CD4-positive, CD25-positive, alpha-beta regulatory T cell (primary cell): ENCODE measurements at places on chromosomes 5 and 9.

GRCh38 chr5:71949772-71950171 is 157.5 kb upstream of the MAP1B start:
- no peak for DNase-seq

GRCh38 chr9:73154722-73155121 is 3.1 kb downstream of the ANXA1 start:
- DNase-seq: peak; percentile 28

- DNase-seq: no peak
These were observed 64.9 kb upstream of the STK32A start for GRCh38 chr5:147169901-147170300.

- no peak for DNase-seq
These were observed 125.1 kb downstream of the SUSD1 start for GRCh38 chr9:112049811-112050516.

GRCh38 chr5:120388016-120388781 is 75.9 kb upstream of the PRR16 start:
- no peak for DNase-seq

DNA sequence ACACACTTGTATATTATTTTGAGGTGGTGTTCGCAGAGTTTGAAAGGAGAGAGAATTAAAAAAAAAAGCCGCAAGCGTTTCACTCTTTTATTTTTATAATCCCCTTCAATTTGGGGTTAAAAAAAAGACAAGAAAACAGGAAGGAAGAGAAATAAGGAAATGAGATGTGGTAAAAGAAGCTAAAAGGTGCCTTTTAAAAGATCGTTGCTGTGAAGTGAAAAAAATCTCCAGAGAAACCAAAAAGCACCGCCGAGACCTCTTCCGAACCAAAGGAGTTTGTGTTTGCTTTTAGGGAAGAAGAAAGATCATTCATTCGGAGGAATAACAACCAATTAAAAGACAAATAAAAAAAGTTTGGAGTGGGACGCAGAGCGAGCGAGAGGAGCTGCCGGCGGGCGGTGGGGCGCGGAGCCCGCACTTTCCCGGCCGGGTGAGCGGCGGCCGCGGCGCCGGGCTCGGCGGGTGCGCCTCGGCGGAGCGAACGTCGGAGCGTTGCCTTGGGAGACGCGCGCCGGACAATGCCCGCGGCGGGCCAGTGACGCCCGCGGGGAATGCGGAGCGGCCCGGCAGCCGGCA is 355 bp downstream of the TLE4 start:
- no peak for DNase-seq

GRCh38 chr9:124809211-124809610 is 32.3 kb downstream of the OLFML2A start:
- no peak for DNase-seq

DNA sequence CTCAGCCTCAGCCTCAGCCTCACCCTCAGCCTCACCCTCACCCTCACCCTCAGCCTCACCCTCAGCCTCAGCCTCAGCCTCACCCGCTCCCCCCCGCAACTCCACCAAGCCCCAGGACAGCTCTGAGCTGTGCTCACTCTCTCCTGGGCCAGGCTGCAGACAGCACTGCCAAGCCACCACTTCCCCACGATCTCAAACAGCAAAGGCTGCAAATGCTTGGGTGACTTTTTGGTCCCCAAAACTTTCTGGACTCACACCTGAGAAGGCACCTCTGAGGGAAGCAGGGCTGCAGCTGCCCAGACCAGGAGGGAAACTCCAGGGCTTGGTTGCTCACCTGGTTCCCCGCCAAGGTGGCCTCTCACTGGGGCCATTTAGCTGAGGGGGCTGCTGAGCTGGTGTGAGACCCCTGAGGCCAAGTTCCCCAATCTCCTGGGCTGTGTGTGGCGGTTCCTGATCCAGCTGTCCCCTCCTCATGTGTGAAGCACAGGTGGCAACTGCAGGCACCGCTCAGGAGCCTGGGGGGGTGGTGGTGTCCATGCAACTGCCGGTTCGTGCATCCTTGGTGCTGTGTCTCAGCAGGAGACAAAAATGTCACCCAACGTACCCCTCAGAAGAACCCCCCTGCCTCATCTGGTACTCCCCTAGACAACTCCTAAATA is 17.8 kb downstream of the MRPL36 start:
- no peak for DNase-seq

- no peak for DNase-seq
These were observed 9.5 kb upstream of the NANS start for GRCh38 chr9:98047002-98047401.

DNA sequence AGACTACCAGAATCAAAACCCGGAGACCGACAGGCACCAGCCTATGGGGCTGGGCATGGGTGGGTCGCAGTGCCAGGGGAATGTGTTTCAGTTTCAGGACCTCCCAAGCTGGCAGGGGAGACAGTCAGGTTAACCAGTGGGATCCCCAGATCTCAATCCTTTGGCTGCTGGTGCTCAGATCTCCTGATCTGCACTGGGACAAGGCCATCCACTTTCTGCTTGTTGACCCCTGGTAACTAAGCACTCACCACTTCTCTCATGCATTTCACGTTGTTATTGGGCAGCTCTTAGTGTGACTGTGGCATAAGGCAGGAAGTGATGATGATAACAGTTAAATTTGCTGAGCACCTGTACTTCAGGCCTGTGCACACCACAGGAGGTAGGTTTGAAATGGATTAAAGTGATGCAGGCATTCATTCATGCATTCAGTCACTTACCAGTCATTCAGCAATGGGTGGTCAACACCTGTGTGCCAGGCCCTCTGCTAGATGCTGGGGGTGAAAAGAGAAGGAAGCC is 42.1 kb upstream of the STXBP1 start:
- DNase-seq: peak; percentile 92

- no peak for DNase-seq
These were observed 30.0 kb downstream of the POLR1E start for GRCh38 chr9:37515620-37516258.

DNA sequence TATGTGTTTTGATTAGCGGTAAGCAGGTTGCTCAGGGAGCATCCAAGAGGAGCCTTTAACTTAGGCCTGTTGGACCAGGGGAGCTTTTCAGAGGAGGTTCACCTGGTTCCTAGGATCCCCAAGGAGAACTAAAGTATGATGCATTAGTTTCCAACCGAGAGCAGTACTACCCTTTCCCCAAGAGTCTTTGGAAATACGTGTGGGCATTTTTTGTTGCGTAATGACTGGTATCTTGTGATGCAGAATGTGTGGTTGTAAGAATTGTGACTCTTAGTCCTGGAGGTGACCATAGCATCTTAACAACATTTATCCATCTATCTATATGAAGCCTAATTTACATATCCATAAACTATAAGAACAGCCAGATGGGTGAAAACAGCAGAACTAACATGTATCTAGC is 11.0 kb downstream of the CFAP95 start:
- no peak for DNase-seq

DNA sequence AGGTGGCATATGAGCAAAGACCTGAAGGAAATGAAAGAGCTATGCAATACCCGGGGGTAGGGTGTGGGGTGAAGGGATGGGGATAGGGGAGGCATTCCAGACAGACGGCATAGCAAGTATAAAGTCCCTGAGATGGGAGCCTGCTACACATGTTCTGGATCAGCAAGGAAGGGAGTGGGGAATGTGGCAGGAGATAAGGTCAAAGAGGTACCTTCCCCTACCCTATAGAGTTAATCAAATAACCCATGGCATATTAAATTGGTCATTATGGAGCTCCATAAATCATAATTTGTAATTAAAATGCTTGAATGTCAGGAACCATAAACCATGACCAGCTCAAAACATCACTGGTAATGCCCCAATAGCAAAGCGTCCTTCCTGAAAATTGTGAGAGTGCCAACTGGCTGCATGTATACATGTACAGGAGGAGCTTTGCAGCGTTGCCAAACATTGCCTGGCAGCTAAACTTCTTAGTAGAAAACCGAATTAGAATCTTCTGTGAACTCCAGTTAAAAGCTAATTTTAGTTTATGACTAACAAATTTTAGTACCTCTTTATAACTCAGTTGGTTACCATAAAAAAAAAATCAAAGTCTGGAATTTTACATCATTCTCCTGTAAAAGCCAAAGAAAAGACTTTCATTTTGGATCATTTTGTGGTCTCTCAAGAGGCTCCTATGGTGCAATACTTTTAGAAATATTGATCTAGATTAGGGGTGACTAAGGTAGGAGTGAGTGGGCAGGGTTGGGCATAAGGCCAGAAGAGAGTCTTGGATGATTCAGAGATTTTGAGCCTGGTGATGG is 4.7 kb downstream of the DNAI1 start:
- DNase-seq: no peak

DNA sequence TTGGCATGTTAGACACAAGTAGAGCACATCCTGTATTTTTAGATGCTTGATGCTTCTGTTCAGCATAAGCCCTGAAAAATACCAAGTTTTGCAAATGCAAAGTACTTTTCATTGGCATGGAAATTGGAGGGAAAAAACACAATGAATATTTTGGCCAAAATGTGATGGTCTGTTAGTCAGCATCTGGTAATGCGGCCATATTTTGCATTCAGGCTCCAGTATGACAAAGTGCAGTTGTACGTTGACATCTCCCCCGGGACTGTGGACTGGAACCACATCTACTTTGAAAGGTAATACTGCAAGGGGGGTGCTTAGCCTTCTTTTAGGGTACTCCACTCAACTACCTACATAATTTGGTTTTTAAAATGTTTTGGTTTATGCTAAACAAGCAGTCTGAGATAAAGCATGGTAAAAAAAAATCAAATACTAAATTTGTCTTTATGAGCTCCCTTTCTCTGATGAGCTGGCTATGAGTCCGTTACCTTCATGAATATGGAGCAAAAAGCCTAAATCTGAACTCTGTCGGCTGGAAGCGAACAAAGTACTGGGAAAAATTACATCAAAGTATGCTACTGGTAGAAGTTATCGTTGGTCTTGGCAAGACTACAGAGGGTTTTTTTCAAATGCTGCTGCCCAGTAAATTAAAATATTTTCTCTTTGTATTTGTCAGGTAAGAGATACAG is 297.0 kb downstream of the ARHGEF28 start:
- DNase-seq: no peak
